Caco-2 (cell line): ENCODE measurements at places on chromosomes 4 and X. TPM values are rescaled to one million over a fixed set of nuclear protein-coding genes. Genes with fewer than 3 reads are reported as not detected.

GRCh38 chr4:118788911-118789310, 47.0 kb downstream of the SEC24D start:
- no peaks in the 10 kb centered on the region for H3K27me3 ChIP-seq
- H3K36me3 ChIP-seq: no peaks in the 10 kb centered on the region; the same call in 1 of the 2 replicates
- H3K27ac ChIP-seq: no peak overlapping the region

- no peaks in the 10 kb centered on the region for H3K4me1 ChIP-seq
- H3K36me3 ChIP-seq: no peaks in the 10 kb centered on the region
- no peaks in the 10 kb centered on the region for H3K27me3 ChIP-seq
- no peak overlapping the region for H3K4me3 ChIP-seq
Measured at GRCh38 chr4:144509088-144510015, 136.6 kb upstream of the HHIP start.

DNA sequence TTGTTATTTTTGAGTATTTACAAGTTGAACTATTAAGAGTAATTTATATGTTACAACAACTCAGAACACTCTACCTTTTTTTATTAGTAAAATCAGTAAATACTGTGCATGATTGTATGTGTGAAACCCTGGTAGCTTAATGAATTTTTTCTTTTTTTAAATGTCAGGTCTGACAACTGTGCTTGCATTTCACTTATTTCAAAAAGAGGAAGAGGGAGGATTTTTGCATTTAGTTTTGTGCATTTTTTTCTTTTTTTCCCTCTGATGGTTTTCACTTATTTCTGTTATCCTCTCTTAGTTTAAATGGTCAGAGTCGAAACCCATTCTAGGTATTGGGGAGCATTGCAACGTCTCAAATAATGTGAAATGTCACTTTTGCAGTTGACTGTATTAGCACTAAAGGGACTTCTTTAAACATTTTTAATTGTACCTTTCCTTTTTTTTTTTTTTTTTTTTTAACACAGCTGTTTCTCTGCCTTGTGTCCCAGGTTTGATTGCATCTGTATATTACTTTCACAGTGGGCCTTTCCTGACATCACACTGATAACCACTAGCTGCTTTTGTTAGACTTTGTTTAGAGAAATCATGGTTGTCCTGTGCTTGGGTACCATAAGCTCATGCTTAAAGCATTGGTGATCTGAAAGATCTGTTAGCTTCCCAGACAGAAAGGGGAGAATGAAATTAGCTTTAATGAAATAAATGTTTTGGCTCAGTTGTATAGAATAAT, 28.5 kb downstream of the MOB1B start:
- DNase-seq: no peak
- H3K36me3 ChIP-seq: no peaks in the 10 kb centered on the region
- H3K4me3 ChIP-seq: no peak overlapping the region
- no peaks in the 10 kb centered on the region for H3K27me3 ChIP-seq

DNA sequence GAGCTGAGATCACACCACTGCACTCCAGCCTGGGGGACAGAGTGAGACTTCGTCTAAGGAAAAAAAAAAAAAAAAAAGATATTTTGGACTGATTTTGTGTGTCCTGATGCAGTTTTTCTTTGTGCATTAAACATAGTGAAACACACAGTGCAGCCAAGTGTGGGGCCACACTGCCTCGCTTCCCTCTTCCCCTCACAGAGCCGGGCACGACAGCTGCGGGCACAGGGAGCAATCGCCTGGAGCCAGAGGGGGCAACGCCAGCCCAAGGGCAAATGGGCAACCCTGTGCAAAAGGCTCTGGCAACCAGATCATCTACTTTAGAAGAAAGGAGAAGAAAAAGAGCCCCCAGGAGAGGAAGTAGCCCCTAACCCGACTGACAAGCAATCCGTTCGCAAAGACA, 13.5 kb upstream of the CCNQ start:
- H3K4me3 ChIP-seq: no peak overlapping the region
- no peaks in the 10 kb centered on the region for H3K4me1 ChIP-seq
- H3K27ac ChIP-seq: no peak overlapping the region
- H3K36me3 ChIP-seq: no peaks in the 10 kb centered on the region

Gene BTC
- 0.09 and 0.14 TPM in 2 replicates for total RNA-seq

DNA sequence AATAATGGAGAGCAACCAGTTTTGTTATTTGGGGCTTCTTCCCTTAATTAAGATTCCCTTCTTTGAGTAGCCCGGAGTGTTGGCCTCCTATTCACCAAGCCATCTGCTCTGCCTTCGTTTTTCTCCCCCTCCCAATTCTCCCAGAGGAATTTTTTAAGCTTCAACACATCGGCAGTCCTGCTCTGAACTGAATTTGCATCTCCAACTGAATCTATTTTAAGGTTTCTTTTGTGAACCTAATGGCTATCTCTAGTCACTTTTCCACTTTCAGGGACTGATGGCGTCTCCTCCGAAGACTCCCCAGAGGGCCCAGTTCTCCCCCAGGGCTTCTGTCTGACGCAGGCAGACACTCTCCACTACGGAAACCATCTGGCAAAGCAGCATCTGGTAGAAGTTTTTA, 280.2 kb downstream of the ADGRA3 start:
- no peak for DNase-seq
- H3K27me3 ChIP-seq: no peaks in the 10 kb centered on the region
- H3K27ac ChIP-seq: no peak overlapping the region
- no peak overlapping the region for H3K4me3 ChIP-seq
- peaks cover 5% of the 10 kb centered on the region; the same call in 1 of the 2 replicates for H3K4me1 ChIP-seq

Gene AFP
- 158 and 252 TPM in 2 replicates for total RNA-seq

GRCh38 chr4:26589705-26590104, 5.8 kb downstream of the TBC1D19 start:
- peaks cover 10% of the 10 kb centered on the region for H3K4me1 ChIP-seq
- H3K4me3 ChIP-seq: no peak overlapping the region
- no peak for DNase-seq
- no peak overlapping the region for H3K27ac ChIP-seq
- no peaks in the 10 kb centered on the region for H3K27me3 ChIP-seq

GRCh38 chr4:52833941-52834525, 28.1 kb upstream of the RASL11B start:
- H3K4me1 ChIP-seq: peaks cover 17% of the 10 kb centered on the region
- DNase-seq: no peak

GRCh38 chr4:42566835-42567234, 90.1 kb downstream of the ATP8A1 start:
- no peaks in the 10 kb centered on the region for H3K36me3 ChIP-seq
- DNase-seq: no peak
- H3K27me3 ChIP-seq: no peaks in the 10 kb centered on the region
- H3K27ac ChIP-seq: no peak overlapping the region
- no peak overlapping the region for H3K4me3 ChIP-seq
- H3K4me1 ChIP-seq: no peaks in the 10 kb centered on the region; the same call in 1 of the 2 replicates

DNA sequence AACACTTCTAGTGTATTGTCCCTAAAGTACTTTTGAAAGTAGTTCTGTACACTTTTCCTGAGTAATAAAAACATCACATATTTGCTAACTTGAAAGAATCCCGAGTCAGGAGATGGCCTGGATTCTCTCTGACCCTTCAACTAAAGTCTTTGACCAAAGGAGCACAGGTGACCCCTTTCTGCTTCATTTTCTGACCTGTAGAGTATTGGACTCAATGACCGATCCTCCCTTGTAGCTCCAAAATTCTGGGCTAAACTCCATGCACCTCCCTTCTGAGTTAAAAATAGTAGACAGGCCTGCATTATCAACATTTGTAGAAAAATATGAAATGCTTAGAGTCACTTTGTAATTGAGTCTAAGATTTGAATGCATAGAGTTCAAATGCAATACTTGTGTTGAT, 4.0 kb upstream of the TAPT1 start:
- no peaks in the 10 kb centered on the region for H3K27me3 ChIP-seq
- H3K27ac ChIP-seq: peak overlapping the region; percentile 5
- peaks cover 14% of the 10 kb centered on the region for H3K4me1 ChIP-seq
- no peaks in the 10 kb centered on the region for H3K36me3 ChIP-seq

Gene EPHA5
- 0.11 and 0.26 TPM in 2 replicates for total RNA-seq

Gene SLC9B1
- total RNA-seq: 1.7 TPM in 1 of 2 replicates, not detected in the other

Gene TBC1D9
- 12.5 and 13.6 TPM in 2 replicates for total RNA-seq

GRCh38 chr4:186948361-186949242, 224.9 kb upstream of the FAT1 start:
- DNase-seq: no peak
- no peaks in the 10 kb centered on the region for H3K27me3 ChIP-seq

GRCh38 chrX:38699121-38699520, 102.1 kb upstream of the MID1IP1 start:
- H3K36me3 ChIP-seq: no peaks in the 10 kb centered on the region
- H3K27me3 ChIP-seq: no peaks in the 10 kb centered on the region
- no peaks in the 10 kb centered on the region for H3K4me1 ChIP-seq
- DNase-seq: no peak
- no peak overlapping the region for H3K4me3 ChIP-seq

Gene TXK
- total RNA-seq: 0.63 and 1.7 TPM in 2 replicates

DNA sequence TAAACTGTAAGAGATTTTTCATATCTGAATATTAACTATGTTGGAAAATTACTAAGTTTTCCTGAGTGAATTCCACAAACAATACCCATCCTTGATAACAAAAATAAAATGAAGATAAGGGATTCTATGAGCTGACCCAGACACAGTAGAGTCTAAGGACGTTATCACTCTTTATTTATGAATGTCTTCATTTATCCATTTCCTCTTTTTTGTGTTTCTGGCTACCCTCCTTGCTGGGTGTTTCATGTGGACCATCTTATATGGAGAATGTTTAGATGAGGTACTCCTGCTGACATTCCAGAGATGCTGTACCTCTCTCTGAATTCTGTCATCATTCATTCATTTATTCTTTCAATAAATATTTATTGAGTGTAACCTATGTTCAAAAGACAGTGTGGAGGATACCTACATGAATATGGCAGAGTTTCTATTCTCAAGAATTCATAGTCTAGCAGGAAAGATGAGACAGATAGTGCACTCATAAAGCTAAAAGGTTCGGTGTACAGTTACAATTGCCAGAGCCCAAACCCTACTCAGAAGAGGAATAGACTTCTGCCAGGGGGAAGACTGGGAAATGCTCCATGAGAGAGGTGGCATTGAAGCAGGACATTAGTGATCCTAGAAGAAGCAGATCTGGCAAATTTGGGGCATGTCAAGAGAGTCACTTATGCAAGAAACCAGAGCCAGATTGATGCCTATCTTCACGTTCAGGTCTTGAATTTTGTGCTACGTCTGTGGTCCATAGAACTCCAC, 195.8 kb downstream of the MAML3 start:
- H3K4me3 ChIP-seq: no peak overlapping the region
- no peaks in the 10 kb centered on the region for H3K27me3 ChIP-seq
- H3K4me1 ChIP-seq: no peaks in the 10 kb centered on the region
- H3K36me3 ChIP-seq: no peaks in the 10 kb centered on the region
- no peak for DNase-seq
- H3K27ac ChIP-seq: no peak overlapping the region

DNA sequence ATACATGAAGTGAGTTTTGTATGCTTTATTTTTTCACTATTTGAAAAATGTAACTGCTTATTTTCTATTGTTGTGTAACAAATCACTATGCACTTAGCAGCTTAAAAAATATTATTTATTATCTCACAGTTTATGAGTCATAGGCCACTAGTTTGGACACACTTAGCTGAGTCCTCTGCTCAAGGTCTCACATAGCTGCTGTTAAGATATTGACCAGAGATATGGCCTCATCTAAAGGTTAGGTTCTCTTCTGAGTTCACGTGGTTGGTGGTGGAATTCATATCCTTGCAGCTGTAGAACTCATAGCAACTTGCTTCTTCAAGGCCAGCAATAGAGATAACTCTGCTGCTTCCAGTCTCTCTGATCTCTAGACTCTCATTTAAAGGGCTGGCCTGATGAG, 534.4 kb downstream of the SPRY1 start:
- H3K27me3 ChIP-seq: no peaks in the 10 kb centered on the region
- H3K4me1 ChIP-seq: no peaks in the 10 kb centered on the region
- H3K4me3 ChIP-seq: no peak overlapping the region
- no peak for DNase-seq
- no peak overlapping the region for H3K27ac ChIP-seq

DNA sequence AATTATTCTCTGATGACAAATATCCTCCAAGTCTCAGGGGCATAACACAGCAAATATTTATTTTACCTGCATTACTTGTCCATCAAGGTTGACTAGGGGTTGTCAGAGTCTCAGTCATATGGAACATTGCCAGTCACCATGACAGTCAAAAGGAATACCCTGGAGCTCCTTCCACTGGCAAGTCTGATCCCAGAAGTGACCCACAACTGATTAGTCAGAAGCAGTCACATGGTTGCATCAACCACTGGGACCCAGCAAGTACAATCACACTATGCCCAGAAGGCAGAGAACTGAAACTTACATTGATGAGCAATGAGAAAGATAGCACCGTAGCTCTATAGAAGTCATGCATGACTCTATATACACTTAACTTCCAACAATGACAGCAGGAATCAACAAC, 41.9 kb upstream of the SOD3 start:
- no peak overlapping the region for H3K4me3 ChIP-seq
- DNase-seq: no peak
- H3K4me1 ChIP-seq: no peaks in the 10 kb centered on the region
- no peaks in the 10 kb centered on the region for H3K36me3 ChIP-seq

- H3K4me1 ChIP-seq: no peaks in the 10 kb centered on the region
- H3K27me3 ChIP-seq: no peaks in the 10 kb centered on the region
- H3K36me3 ChIP-seq: no peaks in the 10 kb centered on the region
- H3K27ac ChIP-seq: no peak overlapping the region
- H3K4me3 ChIP-seq: no peak overlapping the region
Measured at GRCh38 chrX:45011131-45011530, 138.1 kb downstream of the KDM6A start.

Gene MID2
- total RNA-seq: 1.8 and 1.9 TPM in 2 replicates

- no peaks in the 10 kb centered on the region; the same call in 1 of the 2 replicates for H3K36me3 ChIP-seq
- H3K4me3 ChIP-seq: no peak overlapping the region
- no peaks in the 10 kb centered on the region for H3K4me1 ChIP-seq
- DNase-seq: no peak
Measured at GRCh38 chrX:30786374-30786773, 102.7 kb downstream of the TAB3 start.

DNA sequence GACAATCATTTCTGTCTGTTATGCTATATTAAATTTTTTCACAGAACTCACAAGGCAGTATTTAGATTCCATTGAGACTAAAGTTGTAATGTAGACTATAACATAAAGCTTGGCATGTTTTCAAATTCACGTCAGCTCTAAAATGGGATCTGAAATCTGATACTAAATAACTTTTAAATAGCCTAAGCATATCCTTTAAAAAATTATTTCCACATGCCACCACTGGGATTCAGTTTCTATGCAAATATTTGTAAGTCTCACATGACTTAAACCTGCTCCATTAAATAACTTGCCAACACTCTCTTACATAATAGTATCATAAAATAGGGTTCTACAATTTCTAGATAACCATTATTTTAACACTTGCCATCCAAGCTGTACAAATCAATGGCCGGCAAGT, 32.4 kb downstream of the KLHL8 start:
- no peaks in the 10 kb centered on the region for H3K4me1 ChIP-seq
- H3K27ac ChIP-seq: no peak overlapping the region
- 0 out of 2 replicates have a peak, but pooled peaks cover 2% of the 10 kb centered on the region for H3K36me3 ChIP-seq
- H3K27me3 ChIP-seq: no peaks in the 10 kb centered on the region

Gene GAGE13
- not detected in 2 replicates for total RNA-seq

- no peaks in the 10 kb centered on the region for H3K36me3 ChIP-seq
- no peak for DNase-seq
- H3K27ac ChIP-seq: no peak overlapping the region
- no peaks in the 10 kb centered on the region for H3K4me1 ChIP-seq
- H3K4me3 ChIP-seq: no peak overlapping the region
- H3K27me3 ChIP-seq: no peaks in the 10 kb centered on the region
Measured at GRCh38 chr4:25628451-25628850, 27.2 kb upstream of the SLC34A2 start.

Gene GPR173
- total RNA-seq: 0.18 and 0.26 TPM in 2 replicates

GRCh38 chr4:29304595-29304994, 1415.6 kb upstream of the PCDH7 start:
- no peak for DNase-seq
- no peak overlapping the region for H3K4me3 ChIP-seq
- H3K4me1 ChIP-seq: no peaks in the 10 kb centered on the region
- no peaks in the 10 kb centered on the region for H3K27me3 ChIP-seq
- H3K27ac ChIP-seq: no peak overlapping the region

Gene FDCSP
- total RNA-seq: not detected in 2 replicates
